ENCODE measurements at places on chromosomes 1 and 21. TPM values are rescaled to one million over a fixed set of nuclear protein-coding genes. Genes with fewer than 3 reads are reported as not detected.
A peak's percentile ranks its signal among the peaks of the same experiment; 100 is the strongest.

The SLC16A4 gene
- 0.37 TPM for total RNA-seq

- DNase-seq: no peak
Measured at GRCh38 chr21:21102896-21103295, 104.7 kb downstream of the NCAM2 start.

- DNase-seq: no peak
Measured at GRCh38 chr1:220432408-220432807, 95.5 kb upstream of the MARK1 start.

DNA sequence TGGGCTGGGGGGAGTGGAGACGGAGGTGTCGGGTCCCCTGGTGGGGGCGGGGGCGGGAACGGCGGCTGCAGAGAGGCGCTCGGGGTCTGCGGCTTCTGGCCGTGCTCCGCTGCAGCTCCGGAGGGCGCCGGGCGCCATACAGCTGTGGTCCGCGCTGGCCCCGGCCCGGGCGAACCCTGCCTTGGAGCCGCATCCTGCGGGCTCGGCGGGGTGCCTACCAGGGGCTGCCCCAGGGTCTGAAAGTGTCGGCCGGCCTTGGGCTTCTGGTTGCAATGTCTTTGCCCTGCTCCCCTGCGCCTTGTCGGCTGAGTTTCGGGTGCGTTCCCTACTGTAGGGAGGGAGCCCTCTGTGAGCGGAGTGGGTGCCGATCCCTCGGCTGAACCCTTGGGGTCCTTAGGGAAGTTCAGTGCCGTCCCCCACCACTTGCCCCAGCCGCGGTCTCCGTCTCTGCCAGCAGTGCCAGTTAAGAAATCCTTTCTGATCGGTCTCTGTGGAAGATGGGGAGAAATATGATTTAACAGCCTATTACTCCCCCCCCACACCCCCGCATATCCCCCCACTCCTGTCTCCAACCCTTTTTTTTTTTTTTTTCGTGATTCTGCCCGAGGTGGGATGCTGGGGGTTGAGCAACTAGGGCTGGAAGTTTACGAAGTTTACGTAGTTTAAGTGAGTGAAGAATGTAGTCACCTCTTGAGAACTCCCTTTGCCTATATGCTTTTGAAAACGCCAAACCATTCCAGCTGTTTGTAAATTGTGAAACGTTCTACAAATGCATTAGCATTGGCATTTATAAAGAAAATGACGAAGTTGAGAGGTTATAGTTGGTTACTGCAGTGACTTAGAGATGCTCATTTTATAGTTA lies 588 bp downstream of the NEXN start:
- DNase-seq: peak; percentile 38

GRCh38 chr1:199639453-199639852 lies 388.1 kb upstream of the NR5A2 start:
- DNase-seq: no peak

DNA sequence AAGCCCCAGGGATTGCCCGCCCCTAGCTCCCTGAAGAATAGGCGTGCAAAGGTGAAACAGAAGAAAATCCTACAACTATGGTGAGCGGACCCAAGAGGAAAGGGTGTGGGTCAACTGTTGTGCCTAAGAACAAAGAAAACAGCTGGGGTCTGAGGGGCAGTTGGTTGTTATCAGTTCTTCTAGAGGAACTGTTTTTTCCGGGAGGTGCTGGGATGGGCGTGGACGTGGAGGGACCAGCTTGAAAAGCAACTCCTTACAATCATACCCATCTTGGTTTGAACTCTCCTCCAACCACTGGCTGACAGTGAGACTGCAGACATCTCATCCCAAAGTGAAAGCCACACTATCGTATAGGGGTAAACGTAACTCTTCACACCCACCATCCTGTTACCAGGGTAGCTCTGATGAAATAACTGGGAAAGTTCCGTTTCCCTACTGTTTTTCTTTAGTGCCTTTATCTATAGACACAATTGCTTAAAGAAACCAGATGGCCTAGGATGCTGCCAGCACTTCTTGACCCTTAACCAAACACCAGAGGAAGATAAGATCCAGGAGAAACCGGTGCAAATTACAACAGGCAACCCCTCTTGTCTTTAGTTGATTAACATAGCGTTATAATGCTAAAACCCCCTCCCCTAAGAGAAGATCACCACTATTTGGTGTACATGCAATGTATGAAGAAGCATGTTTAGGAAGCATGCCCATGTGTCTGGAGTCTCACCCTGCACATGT lies 25.6 kb upstream of the FAM89A start:
- DNase-seq: no peak

- no peak for DNase-seq
Measured at GRCh38 chr1:117174851-117175250, 35.9 kb downstream of the VTCN1 start.

- peak; percentile 32 for DNase-seq
Measured at GRCh38 chr1:21764615-21765423, 18.1 kb downstream of the USP48 start.

Data from activated naive CD4-positive, alpha-beta T cell treated with anti-CD3 and anti-CD28 coated beads for 36 hours (primary cell).